Activated T-cell treated with anti-CD3 and anti-CD28 coated beads, Interleukin-2, amount 50 U/mL, for 4 hours (primary cell): ENCODE measurements at places on chromosomes 3 and 15.

GRCh38 chr15:59918994-59919951 is 84.8 kb upstream of the FOXB1 start:
- DNase-seq, result peak; percentile 24

DNA sequence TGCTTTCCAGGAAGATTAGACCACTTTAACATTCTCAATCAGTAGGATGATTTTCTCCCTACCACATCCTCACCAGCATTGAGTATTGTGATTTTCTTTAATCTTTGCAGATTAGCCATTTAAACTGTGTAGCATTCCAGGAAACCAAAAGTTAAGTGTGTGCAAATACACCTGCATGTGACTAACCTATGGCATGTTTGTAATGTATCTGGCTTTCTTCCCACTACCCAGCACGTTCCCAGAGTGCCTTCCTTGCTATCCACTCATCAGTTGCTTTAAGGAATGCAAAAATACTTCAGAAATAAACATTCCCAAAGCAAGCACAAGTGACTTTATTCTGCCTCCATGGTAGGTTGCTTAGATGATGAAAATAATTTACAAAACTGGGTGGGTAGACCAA is 74.2 kb downstream of the ATG7 start:
- DNase-seq, result no peak

- DNase-seq, result no peak
Measured at GRCh38 chr3:98339031-98339430, 14.6 kb upstream of the OR5K4 start.

DNA sequence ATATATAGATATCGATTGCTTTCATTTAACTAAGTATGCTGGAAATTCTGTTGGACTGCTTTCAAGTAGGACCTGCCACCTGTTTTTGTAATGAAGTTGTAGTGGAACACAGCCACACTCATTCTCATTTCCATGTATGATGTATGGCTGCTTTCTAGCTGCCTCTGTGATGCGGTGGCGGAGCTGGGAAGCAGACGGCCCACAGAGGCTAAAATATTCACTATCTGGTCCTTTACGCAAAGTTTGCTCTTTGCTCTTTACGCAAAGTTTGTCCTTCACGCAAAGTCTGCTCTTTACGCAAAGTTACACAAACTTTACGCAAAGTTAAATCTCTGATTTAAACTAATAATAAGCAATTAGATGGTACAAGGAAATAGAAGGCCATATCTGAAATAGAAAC is 91.5 kb downstream of the DLG1 start:
- no peak for DNase-seq

- no peak for DNase-seq
Measured at GRCh38 chr3:164641071-164641470, 437.2 kb downstream of the SI start.

DNA sequence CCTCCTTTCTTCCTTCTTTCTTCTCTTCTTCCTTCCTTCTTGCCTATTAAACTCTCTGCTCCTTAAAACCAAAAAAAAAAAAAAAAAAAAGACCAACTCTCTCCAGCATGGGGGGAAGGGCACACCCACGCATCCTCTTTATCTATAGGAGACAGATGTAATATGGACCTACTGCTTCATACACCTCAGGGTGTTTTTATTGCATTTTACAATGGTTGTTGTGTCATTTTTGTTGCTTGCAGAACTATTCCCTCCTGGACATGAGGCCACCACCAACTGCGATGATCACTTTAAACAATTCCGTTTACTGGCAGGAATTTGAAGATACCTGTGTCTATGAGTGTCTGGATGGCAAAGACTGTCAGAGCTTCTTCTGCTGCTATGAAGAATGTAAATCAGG is 561.4 kb downstream of the GABRG3 start:
- no peak for DNase-seq

GRCh38 chr3:43160664-43161063 is 54.8 kb upstream of the POMGNT2 start:
- DNase-seq, result no peak

- DNase-seq, result no peak
Measured at GRCh38 chr15:73318463-73319351, 50.1 kb downstream of the HCN4 start.

DNA sequence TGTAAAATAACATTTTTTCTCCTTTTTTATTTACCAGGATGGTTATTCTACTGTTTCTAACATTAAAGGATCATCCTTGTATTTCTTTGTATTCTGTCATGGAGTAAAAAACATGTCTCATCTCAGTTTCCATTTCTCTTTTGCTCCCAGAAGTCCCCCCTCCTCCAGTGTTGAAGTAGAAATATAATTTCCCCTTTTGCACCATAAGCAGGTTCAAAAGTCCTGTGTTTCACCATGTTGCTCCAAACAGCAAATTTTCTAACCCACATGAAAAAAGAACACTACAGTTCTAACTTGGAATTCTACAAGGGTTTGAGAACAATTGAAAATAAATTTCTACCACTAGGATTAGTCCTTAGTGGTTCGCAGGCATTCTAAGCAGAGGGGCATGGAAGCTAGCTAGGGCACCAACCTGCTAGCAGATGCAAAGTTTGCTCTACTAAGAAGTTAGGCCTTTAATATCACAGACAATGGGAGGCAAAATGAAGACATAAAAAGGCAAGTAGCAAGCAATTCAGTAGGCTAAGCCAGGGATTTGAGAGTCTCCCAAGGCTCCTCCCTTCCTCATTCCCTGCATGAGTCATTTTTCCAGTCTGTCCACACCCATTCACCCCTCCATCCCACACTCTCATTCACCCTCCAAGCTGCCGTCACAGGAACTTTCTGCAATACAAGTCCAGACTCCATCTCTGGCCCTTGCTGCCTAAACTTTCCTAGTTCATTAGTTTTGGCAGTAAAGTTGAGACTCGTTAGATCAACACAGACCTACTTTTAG is 2.3 kb upstream of the MBNL1 start:
- no peak for DNase-seq

GRCh38 chr3:179969525-179969924 is 67.2 kb downstream of the PEX5L start:
- DNase-seq, result no peak

- DNase-seq, result no peak
Measured at GRCh38 chr3:55690177-55690576, 203.1 kb upstream of the WNT5A start.

DNA sequence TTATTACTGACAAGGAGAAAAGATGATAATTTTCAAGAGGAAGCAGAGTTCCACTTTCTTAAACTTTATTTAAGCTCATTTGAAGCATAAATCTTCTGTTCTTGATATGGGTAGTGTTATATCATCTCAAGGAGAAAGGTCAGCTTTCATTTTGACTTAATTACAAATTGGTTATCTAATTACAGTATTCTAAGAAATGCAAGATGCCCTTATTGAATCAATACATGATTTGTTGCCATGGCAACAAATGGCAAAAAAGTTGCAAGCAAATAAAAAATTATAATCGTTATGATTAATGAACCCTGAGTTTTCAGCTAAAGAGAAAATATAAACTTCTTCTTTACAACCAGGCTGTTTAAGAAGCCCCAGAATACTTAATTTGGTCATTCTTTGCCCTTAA is 622.7 kb downstream of the RBMS3 start:
- no peak for DNase-seq

DNA sequence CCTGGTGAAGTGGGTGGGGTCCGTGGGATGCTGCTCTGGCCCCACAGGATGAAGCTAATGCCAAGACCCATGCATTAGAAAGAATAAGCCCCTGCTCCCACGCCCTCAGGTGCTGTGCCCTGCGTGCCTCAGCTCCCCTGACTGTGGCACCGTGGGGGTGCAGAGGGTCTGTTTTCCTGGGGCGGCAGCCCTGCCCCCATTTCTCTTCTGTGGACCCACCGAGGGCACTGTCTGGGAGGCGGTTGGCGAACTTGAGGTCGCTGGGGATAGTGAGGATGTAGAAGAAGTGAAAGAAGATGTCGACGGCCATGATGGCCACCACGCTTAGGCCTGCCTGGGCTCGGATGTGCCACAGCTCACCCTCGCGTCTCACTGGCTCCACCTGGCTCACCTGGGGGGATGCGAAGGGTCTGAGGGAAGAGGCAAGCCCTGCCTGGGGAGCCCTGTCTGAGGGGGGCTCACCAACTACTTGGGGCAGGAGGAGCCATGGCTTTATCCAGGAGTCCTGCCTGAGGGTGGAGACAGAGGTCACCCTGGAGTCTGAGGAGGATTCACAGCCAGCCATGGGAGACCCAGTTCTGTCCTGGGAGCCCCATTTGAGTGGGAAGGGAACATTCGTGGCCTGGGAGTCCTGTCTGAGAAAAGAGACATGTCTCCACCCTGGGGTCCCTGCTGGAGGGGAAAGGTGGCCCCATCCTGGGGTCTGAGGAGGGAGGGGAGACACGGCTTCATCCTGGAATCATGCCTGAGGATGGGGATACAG is 5.1 kb downstream of the HHATL start:
- no peak for DNase-seq

- no peak for DNase-seq
Measured at GRCh38 chr3:44962621-44963393, 13.2 kb downstream of the ZDHHC3 start.

- no peak for DNase-seq
Measured at GRCh38 chr15:66216806-66217205, 36.7 kb downstream of the MEGF11 start.

- no peak for DNase-seq
Measured at GRCh38 chr3:55406696-55407425, 80.2 kb downstream of the WNT5A start.

GRCh38 chr3:153404157-153404556 is 242.1 kb downstream of the RAP2B start:
- no peak for DNase-seq

- DNase-seq, result no peak
Measured at GRCh38 chr3:126270145-126270811, 86.9 kb downstream of the KLF15 start.

- no peak for DNase-seq
Measured at GRCh38 chr3:133856316-133856715, 39.4 kb downstream of the RAB6B start.

GRCh38 chr3:129554356-129555152 is 11.6 kb downstream of the H1-8 start:
- DNase-seq, result no peak

DNA sequence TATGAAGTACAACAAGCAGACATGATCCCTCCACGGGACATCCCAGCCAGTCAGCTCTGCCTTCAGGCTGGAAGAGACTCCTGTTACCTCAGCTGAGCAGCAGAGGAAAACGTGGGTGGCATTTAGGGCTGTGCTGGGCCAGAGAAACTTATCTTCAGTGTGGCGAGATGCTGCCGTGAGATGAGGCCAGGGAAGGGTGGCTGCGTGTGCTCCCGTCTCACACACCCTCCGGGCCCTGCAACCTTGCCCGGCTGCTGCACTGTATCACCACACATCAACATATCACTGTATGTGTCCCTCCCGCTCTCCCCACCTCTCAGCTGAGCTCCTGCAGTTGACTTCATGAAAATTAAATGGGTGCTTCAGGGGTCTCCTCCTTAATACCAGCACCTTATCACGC is 23.4 kb downstream of the BMF start:
- DNase-seq, result no peak

GRCh38 chr3:62559831-62560445 is 186.6 kb upstream of the FEZF2 start:
- no peak for DNase-seq

- no peak for DNase-seq
Measured at GRCh38 chr3:37467761-37468160, 293.4 kb upstream of the LRRFIP2 start.

DNA sequence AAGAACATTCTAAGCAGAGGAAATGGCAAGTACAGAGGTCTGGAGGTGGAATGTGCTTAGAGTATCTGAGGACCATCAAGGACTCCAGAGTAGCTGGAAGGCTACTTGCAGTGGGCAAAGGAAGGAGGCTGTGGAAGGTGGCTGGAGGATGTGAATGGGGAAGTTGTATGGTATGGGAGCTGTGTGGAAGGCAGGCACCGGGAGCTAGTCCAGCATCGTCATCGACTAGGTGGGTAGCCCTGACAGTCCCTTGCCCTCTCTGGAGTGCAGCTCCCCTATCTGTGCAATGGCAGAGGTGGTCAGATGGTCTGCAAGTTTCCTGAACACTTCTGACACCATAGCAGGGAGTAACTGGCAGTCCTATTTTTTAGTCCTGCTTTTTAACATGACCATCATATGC is 19.3 kb downstream of the CCDC13 start:
- no peak for DNase-seq

DNA sequence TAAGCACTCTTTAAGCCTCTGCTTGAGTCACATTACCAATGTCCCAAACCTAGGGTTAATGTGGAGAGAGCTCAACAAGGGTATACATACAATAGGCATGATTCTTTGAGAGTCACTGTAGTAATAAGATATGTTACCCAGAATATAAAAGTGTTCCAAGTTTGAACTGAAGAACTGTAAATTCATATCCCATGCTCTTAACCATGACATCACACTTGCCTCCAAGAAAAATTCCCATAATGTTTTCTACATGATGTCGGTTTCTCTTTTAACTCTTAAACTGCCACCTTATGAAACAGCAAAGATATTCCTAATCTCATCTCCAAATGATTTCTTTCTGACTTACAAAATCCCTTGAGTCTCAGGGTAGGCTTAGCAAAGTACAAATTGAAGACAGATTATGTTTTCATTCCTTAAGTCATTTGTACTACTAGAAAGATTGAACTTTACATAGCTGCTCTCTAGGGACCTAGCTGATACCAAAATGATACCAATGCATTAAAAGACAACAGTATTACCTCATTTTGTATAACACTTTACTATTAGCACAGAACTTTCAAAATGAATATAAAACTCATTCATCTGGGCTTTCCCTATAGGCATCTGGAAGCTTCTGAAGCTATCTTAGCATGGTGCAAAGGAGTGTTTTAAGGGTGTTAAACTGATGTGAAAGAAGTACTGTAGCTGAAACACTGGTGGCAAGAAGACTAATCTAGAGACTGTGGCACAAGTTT is 127.1 kb downstream of the KCNMB2 start:
- no peak for DNase-seq

DNA sequence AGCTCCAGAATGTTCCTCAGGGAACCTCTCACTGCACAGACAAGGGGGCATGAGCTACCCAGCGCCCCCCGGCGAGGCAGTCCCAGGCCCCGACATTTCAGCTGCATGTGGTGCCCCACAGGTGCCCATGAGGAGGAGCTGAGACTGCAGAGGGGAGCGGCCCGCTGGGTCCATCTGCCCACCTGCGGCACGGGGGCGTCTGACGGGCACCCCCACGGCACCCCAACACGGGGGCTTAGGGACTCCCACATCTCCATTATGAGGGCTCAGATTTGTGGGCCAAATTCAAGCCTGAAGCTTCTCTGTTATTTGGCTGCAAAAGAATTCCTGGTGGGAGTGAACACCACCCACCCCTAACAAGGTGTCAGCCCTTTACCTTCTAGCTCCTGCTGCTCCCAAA is 258.4 kb downstream of the UACA start:
- no peak for DNase-seq

- no peak for DNase-seq
Measured at GRCh38 chr15:25431836-25432561, 6.8 kb downstream of the UBE3A start.

GRCh38 chr3:64016941-64017620 is 6.2 kb downstream of the PSMD6 start:
- DNase-seq, result no peak

DNA sequence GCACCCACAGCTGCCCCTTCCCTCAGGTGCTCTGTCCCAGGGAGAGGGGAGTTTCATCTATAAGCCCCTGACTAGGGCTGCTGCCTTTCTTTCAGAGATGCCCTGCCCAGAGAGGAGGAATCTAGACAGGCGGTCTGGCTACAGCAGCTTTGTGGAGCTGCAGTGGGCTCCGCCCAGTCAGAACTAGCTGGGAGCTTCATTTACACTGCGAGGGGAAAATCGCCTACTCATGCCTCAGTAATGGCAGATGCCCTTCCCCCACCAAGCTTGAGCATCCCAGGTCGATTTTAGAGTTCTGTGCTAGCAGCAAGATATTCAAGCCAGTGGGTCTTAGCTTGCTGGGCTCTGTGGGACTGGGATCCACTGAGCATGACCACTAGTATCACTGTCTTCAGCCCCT is 181.2 kb upstream of the RARB start:
- no peak for DNase-seq
